Stimulated activated CD8-positive, alpha-beta memory T cell treated with anti-CD3 and anti-CD28 coated beads, Interleukin-2, amount 100 ng/mL, for 1 hour (primary cell): ENCODE measurements at places on chromosomes 5 and 9.

DNA sequence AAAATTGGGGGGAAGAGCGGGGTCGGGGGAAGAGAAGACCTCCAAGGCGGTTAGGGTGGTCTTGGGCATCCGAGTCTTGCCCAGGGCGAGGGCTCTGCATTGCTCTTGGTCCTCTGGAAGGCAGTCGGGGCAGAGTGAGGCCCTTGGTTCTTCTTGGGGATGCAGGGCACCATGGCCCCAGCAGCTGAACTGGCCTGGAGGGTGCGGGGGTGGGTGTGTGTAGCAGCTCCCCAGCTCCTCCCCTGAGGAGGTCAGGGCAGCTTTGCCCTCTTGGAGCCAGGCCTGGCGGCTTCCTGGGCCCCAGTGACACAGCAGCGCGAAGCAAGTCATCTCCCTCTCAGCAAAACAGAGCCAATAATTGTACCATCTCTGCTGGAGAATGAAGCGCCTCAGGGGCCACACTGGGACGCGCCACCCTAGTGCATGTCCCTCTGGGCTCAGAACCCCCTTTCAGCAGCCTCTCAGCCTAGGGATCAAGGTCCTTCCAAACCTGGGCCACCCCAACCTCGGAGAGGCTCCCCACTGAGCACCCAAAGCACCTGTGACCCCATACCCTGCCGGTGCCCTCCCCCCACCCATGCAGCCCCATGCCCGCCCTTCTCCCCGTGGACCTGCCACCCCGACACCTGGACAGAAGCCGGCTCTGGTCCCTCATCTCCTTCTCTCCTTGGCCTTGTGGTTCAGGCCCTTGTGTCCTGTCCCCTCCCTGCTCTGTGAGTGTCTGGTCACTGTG is 10.4 kb upstream of the RXRA start:
- no peak for DNase-seq

DNA sequence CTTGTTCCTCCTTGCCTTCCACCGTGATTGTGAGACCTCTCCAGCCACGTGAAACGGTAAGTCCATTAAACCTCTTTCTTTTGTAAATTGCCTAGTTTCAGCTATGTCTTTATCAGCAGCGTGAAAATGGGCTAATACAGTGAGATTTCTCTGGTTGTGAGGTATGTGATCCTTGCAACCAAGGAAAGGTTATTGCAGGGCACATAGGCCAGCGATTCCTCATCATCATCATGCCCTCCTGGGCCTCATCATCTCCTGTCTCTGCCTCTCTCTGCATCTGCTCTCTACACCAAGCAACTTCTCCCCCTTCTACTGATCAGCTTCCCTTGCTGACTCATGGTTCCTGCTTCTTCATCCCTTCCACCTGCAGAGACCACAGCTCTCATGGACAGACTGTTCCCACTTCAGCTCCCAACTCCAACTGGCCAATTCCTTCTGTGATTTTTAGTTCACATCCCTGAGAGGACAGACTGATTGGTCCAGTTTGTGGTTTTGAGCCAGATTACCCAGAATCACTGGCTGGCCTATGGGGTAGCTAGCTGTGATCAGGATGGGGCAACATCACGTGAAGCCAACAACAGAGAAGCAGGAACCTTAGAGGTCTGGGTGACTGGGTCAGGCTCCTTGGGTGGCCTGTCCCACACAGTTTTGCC is 53.1 kb downstream of the LIX1 start:
- DNase-seq: no peak

DNA sequence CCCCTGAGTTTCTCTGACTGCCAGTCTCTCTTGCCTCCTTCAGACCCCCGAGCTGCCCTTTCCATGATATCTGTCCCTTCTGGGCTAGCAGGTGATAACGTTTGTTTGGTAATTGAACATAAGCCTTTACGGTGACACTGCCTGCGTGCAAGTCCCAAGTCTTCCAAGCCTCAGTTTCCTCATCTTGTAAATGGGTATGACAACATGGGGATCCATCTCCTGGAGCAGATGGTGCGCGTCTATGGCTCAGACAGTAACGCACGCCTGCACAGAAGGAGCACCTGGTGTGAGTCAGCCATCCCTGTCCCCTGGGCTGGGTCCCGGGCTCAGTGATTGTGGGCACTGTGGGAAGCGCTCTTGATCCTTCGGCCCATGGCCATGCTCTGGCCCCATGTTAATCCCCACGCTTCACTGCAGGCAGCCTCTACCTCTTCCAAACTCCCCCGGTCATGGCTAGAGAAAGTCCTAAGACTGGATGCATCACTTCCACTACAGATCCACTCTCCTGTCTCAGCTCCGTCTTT is 85.8 kb downstream of the DAP start:
- no peak for DNase-seq

- DNase-seq: no peak
Observed at GRCh38 chr5:140674629-140675028, 1.3 kb upstream of the DND1 start.

DNA sequence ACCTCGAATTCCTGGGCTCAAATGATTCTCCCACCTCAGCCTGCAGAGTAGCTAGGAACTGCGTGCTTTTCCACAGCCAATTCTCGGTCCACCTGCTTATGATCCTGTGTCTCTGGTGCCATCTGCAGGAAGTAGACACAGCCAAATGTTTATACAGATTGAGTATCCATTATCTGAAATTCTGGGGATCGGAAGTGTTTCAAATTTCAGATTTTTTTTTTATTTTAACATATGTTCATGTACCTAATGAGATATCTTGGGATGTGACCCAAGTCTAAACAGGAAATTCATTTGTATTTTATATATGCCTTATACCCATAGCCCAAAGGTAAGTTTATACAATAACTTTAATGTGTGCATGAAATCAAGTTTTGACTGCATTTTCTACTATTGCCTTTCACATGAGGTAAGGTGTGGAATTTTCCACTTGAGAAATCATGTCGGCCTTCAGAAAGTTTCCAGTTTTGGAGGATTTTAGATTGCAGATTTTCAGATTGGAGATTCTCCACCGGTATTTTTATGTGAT is 89.5 kb downstream of the ESM1 start:
- DNase-seq: no peak

- no peak for DNase-seq
Observed at GRCh38 chr9:114205171-114206015, 50.1 kb downstream of the COL27A1 start.

DNA sequence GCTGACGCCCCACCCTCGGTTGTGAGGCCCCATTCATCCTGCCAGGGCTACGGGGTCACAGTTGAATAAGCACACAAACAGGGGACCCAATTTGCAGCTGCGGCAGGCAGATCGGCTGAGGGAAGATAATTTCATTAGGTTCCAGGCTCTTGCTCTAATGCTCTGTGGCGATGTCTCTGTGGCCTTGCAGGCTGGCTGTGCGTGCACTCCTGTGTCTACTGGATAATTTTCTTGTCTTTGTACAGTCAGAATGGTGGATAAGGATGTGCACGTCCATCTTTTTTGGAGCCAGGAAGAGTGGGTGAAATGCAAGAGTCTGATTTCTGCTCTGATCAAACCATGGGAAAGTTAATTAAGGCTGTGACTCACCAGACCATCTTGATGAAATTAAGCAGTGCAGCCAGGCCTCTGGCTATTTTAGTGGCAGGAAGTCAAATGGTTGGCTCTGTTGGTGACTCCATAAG is 39.2 kb downstream of the NSG2 start:
- DNase-seq: no peak

- no peak for DNase-seq
Observed at GRCh38 chr9:92328225-92328624, 2.5 kb downstream of the CENPP start.

- no peak for DNase-seq
Observed at GRCh38 chr9:14343261-14344031, 29.5 kb upstream of the NFIB start.

DNA sequence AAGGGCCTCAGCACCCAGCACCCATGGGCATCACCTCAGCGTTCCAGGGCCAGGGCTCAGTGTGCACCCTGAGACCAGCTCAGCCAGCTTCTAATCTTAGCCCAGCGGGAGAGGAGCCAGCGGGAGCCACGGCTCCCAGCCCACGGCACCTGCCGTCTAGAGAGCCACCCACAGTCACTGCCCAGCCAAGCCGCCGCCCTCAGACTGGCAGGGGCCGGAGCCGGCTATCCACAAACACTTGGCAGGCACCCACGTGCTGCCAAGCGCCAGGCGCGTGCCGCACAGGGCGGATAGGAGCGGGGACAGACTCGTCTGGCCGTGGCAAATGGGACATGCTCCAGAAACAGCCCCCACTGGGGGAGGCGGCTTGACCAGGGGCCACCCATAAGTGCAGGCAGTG is 18.6 kb downstream of the BRD3 start:
- DNase-seq: no peak

GRCh38 chr5:115352571-115352970 is 56.1 kb upstream of the CCDC112 start:
- no peak for DNase-seq

DNA sequence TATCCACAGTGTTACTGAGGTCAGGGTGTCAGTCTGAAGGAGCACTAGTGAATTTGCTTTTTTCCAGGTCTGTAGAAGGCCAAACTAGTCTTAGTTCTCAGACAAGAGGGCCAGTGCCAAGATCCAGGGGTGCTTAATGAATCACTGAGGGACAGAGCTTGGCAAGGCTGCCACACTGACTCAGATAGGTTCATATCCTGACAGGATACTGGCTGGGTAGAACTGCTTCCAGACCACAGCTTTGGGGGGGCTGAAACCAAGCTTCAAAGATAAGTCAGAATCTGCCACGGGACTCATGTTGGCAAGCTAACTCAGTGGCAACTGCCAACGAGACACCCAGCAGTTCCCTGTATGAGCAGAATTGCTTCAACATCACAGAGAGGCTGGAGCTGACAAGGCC is 1125.4 kb downstream of the EFNA5 start:
- DNase-seq: no peak

- DNase-seq: no peak
Observed at GRCh38 chr5:132762246-132763000, 14.6 kb downstream of the SEPTIN8 start.

- DNase-seq: no peak
Observed at GRCh38 chr9:93918061-93918460, 37.1 kb downstream of the BARX1 start.

DNA sequence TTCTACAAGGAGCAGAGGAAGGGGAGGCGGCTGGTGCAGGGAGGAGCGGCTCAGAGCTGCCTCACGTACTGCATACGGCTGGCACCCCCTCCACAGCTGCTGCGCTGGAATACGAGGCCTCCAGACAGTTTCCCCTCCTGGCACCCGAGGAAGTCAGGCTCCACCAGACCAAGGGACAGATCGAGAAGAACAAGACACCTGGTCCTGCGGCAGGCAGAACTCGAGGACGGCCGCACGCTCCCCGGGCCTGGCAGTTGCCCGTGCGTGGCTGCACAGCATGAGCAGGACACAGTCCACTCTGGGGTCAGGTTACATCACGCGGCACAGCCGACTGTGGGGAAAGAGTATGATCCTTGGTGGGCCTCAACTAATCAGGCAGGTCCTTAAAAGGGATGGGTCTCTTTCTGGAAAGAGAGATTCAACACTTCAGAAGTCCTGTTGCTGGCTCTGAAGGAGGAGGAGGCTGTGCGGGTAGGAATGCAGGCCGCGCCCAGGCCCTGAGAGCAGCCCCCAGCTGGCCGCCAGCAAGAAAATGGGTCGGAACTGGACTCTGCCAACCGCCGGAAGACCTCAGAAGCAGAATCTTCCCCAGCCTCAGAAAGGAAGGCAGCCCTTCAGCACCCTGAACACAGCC is 11.6 kb downstream of the UBAC1 start:
- DNase-seq: no peak

DNA sequence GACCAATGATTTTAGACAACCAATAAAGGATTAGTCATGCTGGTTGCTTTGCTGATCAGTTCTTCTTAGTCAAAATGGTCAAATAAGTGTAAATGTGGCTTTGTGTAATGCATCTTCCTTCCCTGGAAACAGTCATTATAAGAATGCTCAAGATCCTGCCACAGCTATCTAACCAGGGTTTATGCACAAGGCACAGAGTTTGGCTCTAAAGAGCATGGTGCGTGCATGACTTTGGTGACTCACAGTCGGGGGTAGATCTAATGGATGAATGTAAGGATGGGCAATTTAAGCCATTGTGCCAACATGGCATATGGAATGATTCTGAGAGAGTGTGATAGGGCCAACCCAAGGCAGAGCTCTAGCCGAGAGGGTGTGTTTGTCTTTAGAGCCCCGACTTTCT is 6.5 kb downstream of the LIX1 start:
- no peak for DNase-seq

DNA sequence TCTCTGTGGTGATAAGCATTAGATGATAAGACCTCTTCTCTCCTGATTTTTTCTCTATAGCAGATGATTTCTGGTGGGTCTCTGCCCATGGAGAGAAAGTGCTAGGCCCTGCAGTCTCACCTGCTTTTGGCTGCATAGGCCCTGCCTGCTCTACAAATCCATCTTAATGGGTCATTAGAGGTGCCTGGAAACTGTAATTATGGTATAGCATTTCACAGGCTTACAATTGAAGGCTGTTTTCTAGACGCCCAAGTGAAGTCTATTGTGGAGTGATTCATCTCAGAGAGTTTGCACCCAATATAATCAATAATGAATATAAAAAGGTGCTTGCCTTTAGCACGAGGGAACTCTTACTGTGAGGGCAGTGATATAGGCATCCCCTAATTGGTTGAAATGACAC is 33.8 kb downstream of the NEUROG1 start:
- no peak for DNase-seq

- DNase-seq: no peak
Observed at GRCh38 chr5:52767217-52767743, 20.4 kb upstream of the ITGA1 start.

DNA sequence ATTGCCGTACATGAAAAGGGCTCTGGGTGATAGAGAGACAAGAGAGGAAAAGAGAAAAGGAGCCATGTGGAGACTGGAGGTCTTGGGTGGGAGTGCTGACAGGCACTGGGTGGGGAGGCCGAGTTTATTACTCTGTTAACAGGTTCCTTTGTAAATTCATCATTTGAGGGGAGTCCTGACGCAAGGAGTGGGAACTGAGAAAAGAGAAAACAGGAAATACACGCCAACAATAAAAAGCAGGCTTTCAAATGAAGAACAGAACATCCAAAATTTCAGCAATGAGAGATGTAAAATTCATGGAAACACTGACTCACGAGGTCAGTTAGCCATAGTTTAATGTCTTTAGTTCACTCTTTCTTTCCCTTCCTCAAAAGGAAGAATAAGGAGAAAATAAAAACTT is 342.8 kb downstream of the TMEM167A start:
- no peak for DNase-seq

DNA sequence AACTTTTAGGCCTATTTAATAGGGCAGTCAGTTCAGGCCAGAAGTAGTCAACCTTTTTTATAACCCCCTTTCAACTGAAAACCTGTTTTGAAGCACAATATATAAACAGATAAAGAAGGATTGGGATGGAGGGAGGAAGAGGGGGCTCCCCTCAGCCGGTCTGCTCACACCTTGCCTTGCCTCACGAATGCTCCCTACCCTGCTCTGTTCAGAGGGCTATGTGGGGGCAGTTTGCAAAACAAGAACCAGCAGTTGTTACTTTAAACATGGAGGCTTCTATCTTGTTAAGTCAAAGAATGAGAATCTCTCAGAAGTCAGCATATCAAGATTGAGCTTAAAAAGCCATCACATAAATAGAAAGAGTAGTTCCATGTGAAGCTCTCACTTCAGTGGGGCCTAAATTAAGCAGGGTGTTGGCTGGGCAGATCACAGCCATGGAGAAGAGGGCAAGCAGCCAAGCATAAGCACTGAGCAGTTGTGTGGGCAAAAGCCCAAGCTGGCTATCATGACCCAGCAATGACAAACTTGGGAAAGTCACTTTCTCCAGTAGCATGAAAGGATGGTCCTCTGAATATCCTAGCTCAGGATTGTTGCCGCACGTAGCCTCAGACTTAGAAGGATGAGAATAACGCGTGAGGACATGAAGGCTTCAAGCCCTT is 70.6 kb downstream of the ALDH1A1 start:
- DNase-seq: no peak

GRCh38 chr9:99852617-99853016 is 30.9 kb downstream of the NR4A3 start:
- no peak for DNase-seq
